ENCODE measurements at places on chromosomes 1 and 21.

DNA sequence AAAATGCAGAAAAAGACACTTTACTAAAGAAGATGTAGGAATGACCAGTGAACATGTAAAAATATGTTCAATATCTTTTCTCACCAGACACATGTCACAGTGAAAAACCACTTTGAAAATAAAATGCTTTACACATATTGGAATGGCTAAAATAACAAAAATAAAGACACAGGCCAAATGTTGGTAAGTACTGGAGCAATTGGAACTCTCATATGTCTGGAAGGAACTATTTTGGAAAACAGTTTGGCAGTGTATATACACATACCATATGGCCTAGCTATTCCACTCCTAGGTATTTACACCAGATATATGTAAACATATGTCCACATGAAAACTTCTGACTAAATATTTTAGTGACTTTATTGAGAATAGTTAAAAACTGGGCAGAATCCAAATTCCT is 927.2 kb downstream of the BRINP3 start:
- DNase-seq, result no peak

DNA sequence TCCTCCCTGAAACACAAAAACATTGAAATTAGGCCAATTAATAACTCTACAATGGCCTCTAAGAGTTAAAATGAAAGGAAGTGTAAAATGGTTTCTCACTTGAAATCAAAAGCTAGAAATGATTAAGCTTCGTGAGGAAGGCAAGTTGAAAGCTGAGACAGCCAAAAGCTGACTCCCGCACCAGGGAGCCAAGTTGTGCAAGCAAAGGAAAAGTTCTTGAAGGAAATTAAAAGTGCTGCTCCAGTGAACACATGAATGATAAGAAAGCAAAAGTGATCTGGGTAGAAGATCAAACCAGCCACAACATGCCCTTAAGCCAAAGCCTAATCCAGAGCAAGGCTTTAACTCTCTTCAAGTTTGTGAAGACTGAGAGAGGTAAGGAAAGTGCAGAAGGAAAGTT is 22.8 kb downstream of the CYYR1 start:
- no peak for DNase-seq

GRCh38 chr1:115052454-115053083 is 22.9 kb downstream of the TSHB start:
- DNase-seq, result peak; percentile 21

DNA sequence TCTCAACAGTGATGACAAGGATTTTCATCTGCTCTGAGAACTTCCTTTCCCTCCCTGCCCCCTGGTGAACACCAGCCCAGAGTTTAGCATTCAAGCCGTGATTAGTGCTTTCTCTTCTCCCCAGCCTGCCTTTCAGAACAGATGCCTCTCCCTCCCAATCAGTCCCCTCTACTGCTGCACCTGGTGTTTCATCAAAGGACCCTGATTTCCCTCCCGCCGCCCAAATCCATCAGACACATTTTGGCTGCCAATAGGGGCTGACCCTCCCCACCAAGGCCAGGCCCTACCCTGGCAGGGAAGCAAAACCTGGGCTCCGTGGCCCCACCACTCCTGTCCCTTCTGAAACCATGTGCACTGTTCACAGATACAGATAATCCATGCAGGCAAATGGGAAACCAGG is 34.0 kb upstream of the KLHDC7A start:
- DNase-seq, result no peak

GRCh38 chr1:236149696-236150228 is 7.4 kb downstream of the GPR137B start:
- no peak for DNase-seq

All from SHP77 treated with DMSO at 0.1 percent for 48 hours (cell line).